NCI-H1092 treated with DMSO at 0.1 percent for 48 hours (cell line): ENCODE measurements at places on chromosomes 6 and 20.

GRCh38 chr6:38191418-38191817, 371.9 kb downstream of the ZFAND3 start:
- DNase-seq = no peak

GRCh38 chr6:44332585-44332984, 9.9 kb upstream of the SPATS1 start:
- DNase-seq = no peak

DNA sequence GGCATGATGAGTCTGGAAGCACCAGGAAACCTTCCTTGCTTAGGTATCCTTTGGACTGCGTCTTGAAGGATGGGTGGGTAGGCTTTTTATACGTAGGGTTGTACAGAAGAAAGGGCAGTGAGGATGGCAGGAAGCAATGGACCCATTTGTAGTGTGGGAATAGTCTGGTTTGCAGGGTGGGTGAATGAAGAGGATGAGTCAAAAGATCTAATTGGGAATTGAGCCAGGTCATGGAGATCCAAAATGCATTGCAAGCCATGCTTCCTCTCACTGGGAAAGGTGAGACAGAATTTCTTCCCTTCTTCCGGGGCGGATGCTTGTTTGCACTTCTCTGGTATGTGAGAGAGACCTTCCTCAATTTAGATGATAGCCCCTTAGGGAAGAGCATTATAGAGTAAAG, 10.1 kb upstream of the BTBD3 start:
- no peak for DNase-seq

DNA sequence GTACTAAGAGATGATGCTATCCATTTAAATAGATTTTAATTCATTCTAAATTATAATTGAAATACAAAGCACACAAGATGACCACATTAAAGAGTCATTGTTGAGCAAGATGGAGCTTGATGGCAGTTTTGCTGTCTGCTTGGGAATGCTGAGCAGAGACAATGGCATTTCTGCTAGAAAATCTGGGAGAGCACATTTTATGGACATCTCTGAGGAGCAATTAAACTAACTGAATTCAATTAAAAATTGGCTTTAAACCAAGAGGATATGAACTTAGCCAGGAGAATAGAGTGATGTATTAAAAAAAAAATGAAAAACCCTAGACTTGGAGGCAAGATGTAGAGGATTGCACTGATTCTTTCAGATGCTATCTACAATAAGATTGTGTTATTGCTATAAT, 19.1 kb upstream of the ADGRB3 start:
- DNase-seq = no peak

DNA sequence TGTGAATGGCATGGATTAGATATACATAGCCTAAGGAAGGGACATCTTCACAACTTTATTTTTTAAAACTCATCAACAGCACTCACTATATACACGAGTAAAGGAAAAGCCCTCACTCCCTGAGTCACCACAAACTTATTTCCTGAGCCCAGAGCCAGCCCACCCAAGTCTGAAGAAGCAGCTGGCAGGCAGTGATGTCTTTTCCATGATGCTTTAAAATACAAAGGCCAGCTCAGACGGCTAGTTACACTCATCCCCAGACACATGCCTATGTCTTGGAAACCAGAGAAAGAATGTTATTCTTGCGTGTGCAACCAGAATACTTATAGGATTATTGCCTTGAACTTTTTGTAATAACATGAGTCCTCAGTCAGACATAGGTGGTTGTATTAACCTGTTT, 114.4 kb downstream of the ADGRG6 start:
- no peak for DNase-seq

DNA sequence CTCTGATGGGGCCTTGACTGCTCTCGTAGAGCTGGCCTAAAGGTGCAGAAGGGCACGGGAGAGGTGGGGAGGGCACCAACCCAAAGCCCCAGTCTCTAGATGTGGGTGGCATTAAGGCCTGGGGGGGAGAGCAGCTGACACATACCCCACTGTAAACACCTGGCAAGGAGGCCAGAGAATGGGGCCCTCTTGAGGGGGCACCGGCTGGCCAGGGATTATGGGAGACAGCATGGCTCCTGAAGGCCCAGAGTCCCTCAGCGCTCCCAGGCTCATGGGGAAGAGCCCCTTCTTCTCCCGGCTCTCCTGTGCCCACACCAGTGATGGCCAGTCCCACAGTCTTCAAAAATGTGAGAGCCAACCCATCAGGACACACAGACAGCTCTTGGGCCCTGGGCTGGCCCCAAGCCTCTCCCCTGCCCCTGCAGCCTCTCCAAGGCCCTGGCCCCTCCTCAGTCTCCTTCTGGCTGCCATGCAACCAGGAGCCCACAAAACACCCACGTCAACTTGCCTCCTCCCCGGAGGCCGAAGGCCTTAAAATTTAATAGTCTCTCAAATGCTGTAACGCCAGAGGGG, 58.2 kb upstream of the FOXP4 start:
- DNase-seq = no peak
